ENCODE measurements at places on chromosomes 7 and 10.

DNA sequence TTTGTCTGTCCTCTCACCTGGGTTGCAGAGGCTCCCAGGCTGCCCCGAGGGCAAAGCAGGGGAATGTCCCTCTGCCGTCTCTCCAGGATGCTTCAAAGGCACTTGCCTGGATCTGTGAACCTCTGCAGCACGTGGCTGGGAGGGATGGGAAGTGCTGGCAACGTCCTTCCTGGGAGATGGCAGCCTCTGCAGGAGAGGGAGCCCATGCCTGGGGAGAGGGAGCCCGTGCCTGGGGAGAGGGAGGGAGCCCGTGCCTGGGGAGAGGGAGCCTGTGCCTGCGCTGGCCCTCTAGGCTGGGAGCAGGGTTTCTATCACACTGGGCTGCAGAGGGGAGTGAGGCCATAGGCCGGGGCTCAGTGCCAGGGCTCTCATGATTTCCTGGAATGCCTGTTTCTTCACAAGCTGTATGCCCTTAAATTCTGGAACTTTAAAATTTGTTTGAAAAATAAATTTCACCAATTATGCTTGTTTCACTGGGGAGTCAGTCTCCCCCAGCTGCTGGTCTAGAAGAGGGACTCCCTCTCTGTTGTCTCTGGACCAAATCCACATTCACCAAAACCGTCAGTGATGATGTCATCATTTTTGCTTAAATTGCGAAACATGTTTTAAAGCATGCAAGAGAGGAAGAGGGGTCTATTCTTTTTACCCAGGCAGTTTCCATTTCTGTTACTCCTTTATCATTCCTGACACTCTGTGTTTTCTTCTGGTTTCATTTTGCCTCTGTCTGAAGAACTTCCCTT is 135.7 kb downstream of the DNAJB6 start:
- DNase-seq: no peak

- DNase-seq: no peak
Measured at GRCh38 chr10:76433161-76434005, 1002.0 kb downstream of the LRMDA start.

DNA sequence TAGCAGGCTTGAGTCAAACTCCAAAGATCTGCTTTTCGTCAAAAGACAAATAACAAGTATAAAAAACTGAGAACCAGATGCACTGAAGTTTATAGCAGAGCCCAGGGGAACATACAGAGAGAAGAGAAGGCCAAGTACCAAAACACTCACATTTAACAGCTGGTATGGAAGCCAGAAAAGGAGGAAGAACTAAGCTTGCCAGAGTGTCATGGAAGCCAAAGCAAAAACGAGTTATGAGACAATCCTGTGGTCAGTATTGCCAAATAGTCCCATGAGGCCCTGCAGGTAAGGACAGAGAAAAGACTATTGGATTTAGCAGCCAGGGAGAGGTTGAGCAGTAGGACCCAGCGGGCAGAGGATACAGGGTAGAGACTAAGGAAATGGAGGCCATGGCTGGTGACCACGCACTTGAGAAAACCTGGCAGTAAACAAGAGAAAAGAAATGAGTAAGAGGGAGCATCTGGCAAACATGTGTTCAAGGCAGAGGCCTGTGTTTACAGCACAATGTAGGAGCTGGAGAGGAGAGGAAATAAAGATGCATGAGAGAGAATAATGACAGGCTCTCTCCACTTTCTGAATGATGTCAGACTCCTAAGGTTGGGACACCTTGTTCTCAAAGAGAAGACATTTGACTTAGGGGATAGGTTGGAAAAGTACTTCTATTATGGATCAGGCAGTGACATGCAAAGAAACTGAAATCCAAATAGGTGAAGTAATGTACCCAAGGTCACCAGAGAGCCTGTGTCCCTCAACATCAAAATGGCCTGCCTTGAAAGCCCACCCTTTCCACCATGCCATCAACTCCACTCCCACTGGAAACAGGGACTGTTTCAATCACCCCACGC is 9.1 kb downstream of the CREB3L2 start:
- peak; percentile 72 for DNase-seq

DNA sequence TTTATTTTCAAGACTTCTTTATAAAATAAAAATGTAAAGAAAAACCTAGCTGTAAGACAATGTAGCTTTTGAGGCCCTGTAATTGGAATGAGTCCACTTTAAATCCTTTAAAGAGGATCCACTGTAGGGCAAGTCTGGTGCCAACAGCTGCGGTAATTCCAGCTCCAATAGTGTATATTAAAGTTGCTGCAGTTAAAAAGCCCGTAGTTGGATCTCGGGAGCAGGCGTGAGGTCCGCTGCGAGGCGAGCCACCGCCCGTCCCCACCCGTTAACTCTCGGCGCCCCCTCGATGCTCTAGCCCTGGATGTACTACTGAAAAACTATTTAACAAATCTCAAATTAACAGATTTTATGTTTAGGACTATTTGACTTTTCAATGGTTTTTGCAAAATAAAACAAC is 414.7 kb upstream of the SEMA3C start:
- DNase-seq: no peak

DNA sequence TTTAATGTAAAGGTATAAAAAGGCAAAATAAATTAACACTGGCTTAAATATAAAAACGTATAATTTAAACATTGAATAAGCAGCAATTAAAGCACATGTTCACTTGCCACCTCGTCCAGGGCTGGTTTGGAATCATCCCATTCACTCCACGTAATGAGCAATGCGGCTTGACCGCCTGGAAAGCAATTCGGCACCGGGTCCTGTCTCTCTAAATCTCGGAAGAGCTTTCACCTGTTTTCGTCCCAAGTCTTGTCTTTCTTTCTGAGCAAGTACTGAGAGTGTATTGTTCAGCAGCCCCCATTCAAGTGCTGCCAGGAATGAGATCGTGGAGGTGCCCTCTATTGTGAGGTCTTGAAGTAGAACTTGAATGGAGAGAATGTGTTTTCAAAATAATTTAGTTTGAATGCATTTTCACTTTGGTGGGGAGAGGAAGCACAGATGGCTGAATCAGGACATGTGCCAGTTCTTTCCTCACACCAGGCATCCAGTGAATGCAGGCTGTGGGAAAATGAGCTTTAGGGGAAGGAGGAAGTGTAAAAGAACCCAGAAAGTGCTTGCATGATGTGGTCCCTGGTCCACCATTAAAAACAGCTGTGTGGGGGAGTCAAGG is 515.2 kb downstream of the REEP3 start:
- DNase-seq: no peak

DNA sequence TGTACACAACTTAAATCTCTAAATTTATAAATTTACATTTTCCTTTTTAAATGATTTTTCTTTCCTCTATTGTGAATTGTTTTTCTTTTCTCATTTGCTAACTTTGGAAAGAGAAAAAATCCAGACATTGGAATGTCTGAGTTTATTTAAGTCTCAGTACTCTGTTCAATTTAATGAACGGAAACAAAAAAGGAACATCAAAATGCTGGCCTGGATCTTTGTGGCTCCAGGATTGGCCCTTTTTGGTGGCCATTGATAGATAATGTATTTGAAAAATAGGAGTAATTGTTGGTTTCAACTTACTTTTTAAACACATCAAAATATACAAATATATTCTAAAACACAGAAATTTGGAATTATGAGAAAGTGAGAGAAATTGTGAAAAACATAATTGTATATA is 336.0 kb downstream of the SUGCT start:
- no peak for DNase-seq

DNA sequence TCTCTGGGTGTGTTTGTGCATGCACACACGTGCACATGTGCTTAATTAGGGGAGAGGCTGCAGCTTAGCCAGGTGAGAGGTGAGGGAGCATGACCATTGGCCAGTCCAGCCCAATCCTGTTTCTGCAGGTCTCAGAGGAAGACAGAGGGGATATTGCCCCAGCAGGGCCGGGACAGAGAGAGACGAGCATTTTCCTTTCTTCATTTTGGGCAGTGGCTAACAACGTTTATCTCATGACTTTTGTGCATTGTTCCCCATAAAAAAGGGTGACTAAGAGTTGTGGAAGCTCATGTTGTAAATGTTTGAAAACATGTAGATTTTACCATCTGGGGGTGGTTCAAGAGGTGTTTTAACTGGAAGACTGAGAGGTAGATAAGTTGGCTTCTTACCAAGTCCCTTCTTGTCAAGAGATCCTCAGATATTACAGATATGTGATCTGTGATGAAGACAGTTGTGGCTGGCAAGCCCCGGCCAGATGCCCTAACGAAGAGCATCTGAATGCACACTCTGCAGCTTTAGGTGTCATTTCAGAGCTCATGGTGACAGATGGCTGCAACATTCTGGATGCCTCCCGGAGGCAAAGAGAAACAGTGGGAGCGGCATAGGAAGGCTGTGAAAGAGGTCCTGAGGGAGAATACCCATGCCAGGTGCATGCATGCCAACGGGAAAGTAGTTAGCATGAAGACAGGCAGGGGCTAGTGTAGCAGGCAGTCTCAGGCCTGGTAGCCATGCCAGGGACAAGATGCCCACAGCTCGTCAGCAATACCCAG is 16.7 kb upstream of the DMBT1 start:
- DNase-seq: peak; percentile 76

- no peak for DNase-seq
Measured at GRCh38 chr7:3204526-3204925, 96.5 kb upstream of the SDK1 start.

DNA sequence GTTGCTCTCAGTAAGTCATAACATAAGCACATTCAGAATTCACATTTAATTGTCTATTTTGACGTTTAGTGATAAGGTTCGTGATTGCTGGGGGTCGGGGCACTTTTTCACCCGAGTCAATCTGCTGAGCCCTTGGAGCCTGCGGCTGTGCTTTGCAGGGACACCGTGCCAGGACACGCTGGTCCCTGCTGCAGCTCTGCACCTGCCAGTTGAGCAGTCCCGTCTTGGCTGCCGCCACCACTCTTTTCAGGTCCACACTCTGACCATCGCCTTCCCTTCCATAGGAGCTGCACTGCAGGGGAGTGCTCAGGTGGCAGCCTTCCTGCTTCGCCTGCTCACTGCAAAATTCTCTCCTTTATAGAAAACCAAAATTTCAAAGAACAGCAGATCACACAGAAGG is 36.4 kb downstream of the CUL1 start:
- DNase-seq: no peak

GRCh38 chr7:11212080-11212711 is 238.5 kb downstream of the PHF14 start:
- DNase-seq: peak; percentile 49

DNA sequence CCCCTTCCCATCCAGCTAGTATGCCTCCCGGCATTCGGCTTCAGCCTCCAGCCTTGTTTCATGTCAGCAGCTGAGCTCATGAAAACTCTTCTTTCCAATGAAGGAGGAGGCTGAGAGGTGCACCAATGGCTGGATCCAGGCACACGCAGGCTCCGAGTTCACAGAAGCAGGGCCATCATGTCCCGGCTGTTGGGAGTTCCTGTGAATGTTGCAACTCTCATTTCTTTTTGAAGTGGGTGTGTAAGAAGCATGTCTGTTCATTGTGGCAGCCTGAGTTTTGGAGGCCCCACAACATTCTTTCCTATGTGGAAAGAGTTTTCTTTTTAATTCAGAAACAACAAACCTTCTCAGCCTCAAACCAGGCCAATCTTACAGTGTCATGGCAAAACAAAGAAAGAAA is 89.7 kb downstream of the PTPRE start:
- DNase-seq: no peak

DNA sequence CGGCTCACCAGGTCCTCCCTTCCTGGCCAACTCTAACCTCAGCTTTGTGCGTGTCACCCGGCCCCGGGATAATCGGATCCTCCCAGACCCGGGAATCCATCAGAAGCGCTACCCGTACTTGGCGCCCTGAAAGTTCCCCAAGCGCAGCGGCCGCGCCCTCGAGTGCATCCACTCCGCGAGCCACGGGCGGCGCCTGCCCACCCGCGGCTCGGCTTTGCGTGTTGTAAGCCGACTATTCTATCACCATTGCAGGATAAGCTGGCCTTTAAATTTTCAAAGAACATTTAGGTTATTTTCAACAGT is 35.7 kb upstream of the EBLN1 start:
- DNase-seq: no peak

GRCh38 chr7:155545348-155545747 is 1.0 kb downstream of the CNPY1 start:
- no peak for DNase-seq

- no peak for DNase-seq
Measured at GRCh38 chr7:5012985-5013384, 32.7 kb upstream of the RBAK start.

GRCh38 chr7:149196705-149197171 is 1.4 kb downstream of the ZNF282 start:
- DNase-seq: no peak

GRCh38 chr7:144110272-144110671 is 889 bp downstream of the OR2A2 start:
- DNase-seq: no peak

GRCh38 chr7:108789451-108789850 is 219.8 kb downstream of the DNAJB9 start:
- no peak for DNase-seq

DNA sequence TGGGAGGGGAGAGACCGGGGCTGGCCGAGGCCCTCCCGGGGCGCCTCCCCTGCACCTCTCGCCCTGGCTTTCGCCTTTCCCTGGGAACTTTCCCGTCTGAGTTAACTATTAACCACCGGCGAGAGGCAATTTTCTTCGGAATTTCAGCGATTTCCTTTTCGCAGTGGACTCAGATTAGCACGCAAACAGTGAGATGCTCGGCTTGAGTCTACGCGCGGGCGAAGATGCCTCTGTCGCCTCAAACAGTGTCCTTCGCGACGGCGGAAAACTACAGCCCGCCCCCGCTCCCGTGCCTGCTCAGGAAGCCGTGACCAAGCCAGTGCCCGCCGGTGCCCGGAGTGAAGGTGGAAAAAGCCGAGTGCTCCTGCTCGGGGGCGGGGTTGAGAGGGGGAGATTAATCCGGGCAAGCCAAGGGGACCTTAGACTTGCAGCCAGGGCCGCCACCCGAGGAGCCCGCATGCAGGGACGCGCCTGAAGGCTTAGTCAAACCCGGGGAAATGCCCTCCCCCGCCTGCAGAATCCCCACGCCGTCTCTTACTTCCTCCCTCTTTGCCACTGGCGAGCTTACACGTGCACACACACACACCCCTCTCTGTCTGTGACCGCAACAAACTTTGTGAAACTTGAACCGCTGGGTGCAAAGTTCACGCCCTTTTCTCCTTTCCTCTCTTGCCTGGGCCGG is 14.5 kb upstream of the PAX2 start:
- no peak for DNase-seq

GRCh38 chr10:117578999-117579590 is 36.5 kb downstream of the EMX2 start:
- no peak for DNase-seq

GRCh38 chr10:102269017-102269416 is 23.7 kb downstream of the GBF1 start:
- DNase-seq: no peak

- no peak for DNase-seq
Measured at GRCh38 chr10:130364631-130365411, 228.6 kb downstream of the GLRX3 start.

DNA sequence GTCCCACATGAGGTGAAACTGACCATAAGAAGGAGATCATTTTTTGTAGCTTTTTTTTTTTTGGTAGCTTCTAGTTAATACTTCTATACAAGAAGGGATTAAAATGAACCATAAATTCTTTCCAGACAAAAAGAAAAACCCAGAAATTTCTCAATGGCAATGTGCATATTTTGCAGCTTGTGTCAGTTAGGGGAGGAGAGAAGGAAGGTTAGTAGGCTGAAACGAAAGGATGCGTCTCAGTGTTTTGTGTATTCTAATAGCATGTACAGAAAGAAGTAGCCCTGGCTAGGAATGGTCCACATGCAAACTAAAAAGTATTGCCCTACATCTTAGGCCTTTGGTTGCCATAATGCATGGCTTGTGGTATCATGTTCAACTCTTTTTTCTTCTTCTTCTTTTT is 90.6 kb downstream of the CACNB2 start:
- DNase-seq: no peak
